ENCODE measurements at places on chromosomes 3 and 15.
A peak's percentile ranks its signal among the peaks of the same experiment; 100 is the strongest.

- DNase-seq = no peak
Measured at GRCh38 chr15:62722237-62722636, 320.3 kb upstream of the TPM1 start.

GRCh38 chr3:54206874-54207273 is 84.5 kb downstream of the CACNA2D3 start:
- DNase-seq = no peak

DNA sequence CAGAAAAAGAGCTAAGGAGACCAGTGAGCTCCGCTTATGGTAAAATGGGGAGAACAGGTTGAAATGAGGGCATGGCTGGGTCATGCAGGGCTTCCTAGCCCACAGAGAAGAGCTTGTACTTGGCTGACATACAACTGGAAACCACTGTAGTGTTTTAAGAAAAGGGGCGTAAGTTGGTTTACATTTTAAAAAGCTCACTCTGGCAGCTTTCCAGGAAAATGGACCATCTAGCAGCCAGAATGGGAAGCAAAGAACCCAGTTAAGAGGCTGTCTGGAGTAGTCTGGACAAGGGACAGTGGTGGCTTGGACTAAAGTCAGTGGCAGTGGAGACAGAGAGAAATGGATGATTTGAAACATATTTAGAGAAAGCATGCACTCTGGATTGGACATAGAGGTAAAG is 1.9 kb downstream of the MORC1 start:
- no peak for DNase-seq

DNA sequence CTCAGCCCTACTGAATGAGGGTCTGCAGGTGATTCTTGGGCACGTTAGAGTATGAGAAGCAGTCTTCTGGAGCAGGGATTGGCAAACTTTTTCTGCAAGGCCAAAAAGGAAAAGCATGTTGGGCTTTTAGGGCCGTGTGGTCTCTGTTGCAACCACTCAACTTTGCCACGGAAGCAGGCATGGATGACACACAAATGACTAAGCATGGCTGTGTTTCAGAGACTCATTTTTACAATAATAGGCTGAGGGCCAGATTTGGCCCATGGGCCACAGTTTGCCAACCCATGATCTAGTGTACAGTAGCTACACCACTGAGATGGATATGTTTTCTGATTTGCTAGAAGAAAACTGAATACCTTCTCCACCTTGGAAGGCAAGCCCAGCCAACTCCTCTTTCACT is 66.1 kb upstream of the PRICKLE2 start:
- DNase-seq = peak; percentile 55

- DNase-seq = peak; percentile 38
Measured at GRCh38 chr3:28476194-28476593, 127.6 kb upstream of the AZI2 start.

- DNase-seq = no peak
Measured at GRCh38 chr15:54250326-54250725, 272.1 kb downstream of the UNC13C start.

DNA sequence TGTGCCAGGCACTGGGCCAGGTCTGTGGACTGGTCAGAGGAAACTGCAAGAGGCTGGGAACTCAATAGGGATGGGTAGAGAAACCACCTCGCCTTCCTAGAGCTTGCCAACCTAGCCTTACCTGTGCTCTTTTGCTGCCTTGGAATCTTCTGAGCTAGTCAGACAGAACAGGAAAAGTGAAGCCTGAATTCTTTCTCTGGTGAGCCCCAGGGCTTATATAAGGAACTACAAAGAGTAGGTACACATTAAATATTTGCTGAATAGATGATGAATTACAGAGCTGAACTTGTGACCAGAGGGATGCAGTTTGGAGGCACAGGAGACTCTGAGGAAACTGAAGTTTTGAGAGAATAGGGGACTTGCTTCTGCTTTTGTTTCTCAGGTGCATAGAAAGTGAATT is 15.6 kb upstream of the FBXW12 start:
- DNase-seq = no peak

GRCh38 chr3:24161841-24162240 is 216.8 kb downstream of the NR1D2 start:
- no peak for DNase-seq

- DNase-seq = no peak
Measured at GRCh38 chr3:30504939-30505338, 101.5 kb upstream of the TGFBR2 start.

GRCh38 chr3:176953106-176954060 is 243.9 kb downstream of the TBL1XR1 start:
- peak; percentile 51 for DNase-seq

DNA sequence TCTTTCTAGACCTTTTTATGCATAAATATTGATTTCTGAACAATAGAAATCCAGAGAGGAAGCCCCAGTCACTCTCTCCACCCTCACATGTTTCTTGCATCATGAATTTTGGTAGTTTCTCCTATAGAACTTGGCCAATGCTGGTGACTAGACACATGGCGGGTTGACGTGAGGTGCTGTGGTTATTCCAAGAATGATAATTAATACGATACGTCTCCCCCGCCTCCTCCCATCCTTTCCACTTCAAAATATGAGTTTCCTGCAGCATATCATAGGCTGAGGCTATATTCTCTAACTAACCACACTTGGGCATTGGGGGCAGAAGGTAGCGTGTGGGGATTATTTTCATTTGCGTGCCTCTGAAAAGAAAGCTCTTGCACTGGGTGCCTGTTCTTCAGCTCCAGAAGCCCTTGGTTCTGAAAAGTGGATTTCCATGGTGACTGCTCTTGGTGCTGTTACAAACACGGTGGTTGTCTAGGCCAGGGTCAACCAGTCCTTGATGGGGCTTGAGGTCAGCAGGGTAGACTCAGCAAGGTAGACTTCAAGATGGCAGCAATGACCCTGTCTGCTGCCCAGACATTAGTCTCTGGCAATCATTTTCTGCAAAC is 5.3 kb downstream of the TNFSF10 start:
- DNase-seq = no peak

DNA sequence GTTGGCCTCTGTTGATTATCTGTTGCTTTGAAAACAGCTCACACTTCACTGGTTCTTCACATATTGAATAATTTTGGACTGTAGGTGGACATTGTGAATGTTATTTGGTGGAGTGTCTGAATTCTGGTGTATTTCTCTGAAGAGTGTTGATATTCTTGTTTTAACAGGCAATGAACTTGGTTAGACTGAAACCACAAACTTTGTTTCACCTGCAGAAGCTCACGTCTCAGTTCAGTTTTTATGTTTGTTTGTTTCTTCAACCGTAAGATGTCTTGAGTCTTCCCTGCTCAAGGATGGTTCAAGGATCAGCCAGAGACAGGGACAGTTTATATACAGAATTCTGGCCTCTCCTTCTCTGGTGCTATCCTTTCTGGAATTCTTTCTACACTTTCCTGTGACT is 43.6 kb downstream of the C3orf20 start:
- no peak for DNase-seq

DNA sequence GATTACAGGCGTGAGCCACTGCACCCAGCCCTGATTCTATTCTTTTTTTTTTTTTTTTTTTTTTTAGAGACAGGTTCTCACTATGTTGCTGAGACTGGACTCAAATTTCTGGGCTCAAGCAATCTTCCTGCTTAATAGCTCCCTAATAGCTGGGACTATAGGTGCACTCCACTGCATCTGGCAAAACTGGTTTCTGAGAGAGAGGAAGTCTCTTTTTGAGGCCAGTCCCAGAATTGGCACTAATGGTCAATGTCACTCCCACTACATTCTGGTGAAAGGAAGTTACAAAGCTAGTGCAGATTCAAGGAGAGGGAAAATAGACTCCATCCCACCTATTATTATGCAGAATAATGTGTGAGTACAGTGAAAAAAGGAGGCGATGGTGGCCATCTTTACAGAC is 5.8 kb upstream of the TGFBR2 start:
- DNase-seq = no peak

DNA sequence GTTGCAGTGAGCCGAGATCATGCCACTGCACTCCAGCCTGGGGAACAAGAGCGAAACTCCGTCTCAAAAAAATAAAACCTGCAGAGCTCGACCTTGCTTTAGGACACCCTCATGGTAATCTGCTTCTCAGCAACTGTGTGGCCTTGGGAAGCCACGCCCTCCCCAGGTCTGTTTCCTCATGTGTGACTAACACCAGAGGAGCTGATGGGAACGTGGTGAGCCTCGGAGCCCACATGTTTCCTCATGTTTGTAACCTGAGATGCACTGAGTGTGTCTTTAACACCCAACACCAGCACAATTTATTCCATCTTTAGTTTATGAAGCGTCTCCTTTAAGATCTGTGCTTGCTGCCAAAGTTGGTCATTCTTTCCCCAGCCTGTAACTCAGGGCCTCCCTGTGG is 142.8 kb downstream of the OCA2 start:
- no peak for DNase-seq

GRCh38 chr3:177530908-177531307 is 333.6 kb upstream of the TBL1XR1 start:
- DNase-seq = no peak

DNA sequence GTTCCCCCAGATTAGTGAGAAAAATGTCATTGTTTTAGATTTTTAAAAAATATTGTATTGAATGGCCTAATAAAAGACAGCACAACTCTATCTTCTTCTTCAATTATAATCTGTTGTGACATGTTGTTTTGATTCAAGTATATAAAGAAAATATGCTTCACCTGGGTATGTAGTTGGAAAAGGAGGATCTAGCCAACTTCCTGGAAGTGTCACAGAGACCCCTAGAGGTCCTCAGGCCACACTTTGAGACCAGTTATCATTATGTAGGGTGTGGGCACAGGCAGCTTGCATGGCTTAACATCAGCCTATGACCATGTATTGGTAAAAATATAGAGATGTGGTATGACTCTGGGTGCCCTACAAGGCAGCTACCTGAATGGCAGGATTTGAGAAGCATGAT is 14.7 kb upstream of the RYR3 start:
- DNase-seq = no peak

- no peak for DNase-seq
Measured at GRCh38 chr3:131082246-131082645, 55.6 kb downstream of the NEK11 start.

GRCh38 chr15:87269566-87269965 is 987.0 kb downstream of the NTRK3 start:
- DNase-seq = peak; percentile 58

DNA sequence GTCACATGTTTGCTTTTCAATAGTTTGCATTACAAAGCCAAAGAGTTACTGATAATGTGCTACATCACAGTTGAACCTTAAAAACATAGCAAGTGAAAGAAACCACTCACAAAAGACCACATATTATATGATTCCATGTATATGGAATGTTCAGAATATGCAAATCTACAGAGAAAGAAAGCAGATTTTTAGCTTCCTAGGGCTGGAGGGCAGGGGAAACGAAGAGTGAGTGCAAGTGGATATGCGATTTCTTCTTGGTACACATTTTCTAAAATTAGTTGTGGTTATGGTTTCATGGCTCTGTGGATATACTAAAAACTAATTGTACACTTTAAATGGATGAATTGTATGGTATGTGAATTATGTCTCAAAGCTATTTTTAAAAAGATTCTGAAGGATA is 4.0 kb upstream of the GBE1 start:
- DNase-seq = no peak

- no peak for DNase-seq
Measured at GRCh38 chr3:182692695-182693094, 100.6 kb upstream of the ATP11B start.

- DNase-seq = no peak
Measured at GRCh38 chr3:52079958-52080357, 23.6 kb upstream of the DUSP7 start.

- no peak for DNase-seq
Measured at GRCh38 chr15:78469031-78469430, 31.0 kb downstream of the IREB2 start.

GRCh38 chr3:186784820-186785494 is 1.6 kb downstream of the EIF4A2 start:
- peak; percentile 37 for DNase-seq

GRCh38 chr3:120418866-120419490 is 31.8 kb downstream of the FSTL1 start:
- DNase-seq = peak; percentile 41

- no peak for DNase-seq
Measured at GRCh38 chr3:31668242-31668641, 135.5 kb downstream of the STT3B start.

- peak; percentile 60 for DNase-seq
Measured at GRCh38 chr3:123660141-123660675, 75.4 kb upstream of the HACD2 start.

GRCh38 chr3:132079147-132079546 is 44.3 kb upstream of the CPNE4 start:
- DNase-seq = no peak

GRCh38 chr3:42133500-42134298 is 42.5 kb downstream of the TRAK1 start:
- no peak for DNase-seq

GRCh38 chr3:70558956-70559355 is 246.5 kb upstream of the MDFIC2 start:
- DNase-seq = no peak

DNA sequence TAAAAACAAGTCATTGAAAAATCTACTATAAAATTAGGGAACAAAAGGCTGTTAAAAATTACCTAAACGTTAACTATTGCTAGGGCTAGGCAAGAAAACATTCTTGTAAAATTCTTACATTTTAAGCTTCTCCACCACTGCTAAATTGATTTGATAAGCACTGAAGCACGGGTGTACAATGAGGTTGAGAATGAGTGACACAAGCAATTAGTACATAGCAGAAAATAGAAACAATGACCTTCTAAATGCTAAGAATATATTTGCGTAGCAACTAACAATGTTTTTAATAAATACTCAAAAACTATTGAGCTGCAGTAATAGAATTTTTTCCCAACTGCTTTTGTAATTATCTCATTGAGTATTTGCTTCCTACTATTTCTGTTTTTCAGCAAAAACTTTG is 4.7 kb downstream of the SGO1 start:
- no peak for DNase-seq

DNA sequence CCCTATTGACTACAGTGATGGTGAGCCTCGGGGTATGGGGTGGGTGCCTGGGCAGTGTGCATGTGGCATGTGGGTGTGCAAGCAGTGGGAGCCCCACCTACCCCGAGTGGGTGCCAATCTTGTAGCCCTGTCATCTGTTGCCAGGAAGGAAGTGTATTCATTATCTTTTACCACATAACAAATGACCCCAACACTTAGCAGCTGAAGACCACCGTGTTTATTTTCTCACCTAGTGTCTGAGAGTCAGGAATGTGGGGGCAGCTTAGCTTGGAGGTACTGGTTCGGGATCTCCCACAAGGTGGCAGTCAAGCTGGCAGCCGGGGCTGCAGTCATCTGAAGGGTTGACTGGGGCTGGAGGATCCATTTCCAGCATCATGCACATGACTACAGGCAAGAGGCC is 21.7 kb downstream of the XYLB start:
- DNase-seq = no peak

- no peak for DNase-seq
Measured at GRCh38 chr3:12926660-12927059, 85.3 kb upstream of the RPL32 start.

GRCh38 chr3:170840291-170840859 is 29.6 kb downstream of the RPL22L1 start:
- DNase-seq = no peak

GRCh38 chr3:41846850-41847249 is 115.1 kb downstream of the ULK4 start:
- DNase-seq = no peak

- DNase-seq = peak; percentile 9
Measured at GRCh38 chr15:63146684-63147083, 10.6 kb downstream of the RPS27L start.

Measured in kidney glomerular epithelial cell (primary cell).